T-helper 22 cell (primary cell): ENCODE measurements at places on chromosomes 3 and 15.

DNA sequence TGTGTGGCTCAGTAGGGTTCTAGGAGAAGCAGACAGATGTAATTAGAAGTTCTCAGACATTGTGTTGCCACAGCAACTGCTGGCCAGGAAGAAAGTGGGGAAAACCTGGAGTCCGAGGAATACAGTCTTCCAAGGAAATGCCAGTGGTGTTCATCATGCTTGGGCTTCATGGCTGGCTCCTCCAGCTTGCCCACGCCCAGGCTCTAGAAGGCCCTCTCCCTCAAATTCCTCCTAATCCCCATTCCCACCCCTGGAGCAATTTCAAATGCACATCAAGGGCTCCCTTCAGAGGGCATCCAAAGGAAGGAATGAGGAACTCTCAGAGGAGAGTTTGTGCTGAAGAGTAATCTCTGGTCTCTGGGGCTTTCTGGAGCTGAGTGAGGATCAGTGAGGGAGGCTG, 21.9 kb downstream of the FSTL1 start:
- no peak for DNase-seq

- no peak for DNase-seq
These were observed 55.1 kb downstream of the WDR76 start for GRCh38 chr15:43881944-43882343.

- DNase-seq = no peak
These were observed 29.6 kb downstream of the CALML4 start for GRCh38 chr15:68175526-68175925.

DNA sequence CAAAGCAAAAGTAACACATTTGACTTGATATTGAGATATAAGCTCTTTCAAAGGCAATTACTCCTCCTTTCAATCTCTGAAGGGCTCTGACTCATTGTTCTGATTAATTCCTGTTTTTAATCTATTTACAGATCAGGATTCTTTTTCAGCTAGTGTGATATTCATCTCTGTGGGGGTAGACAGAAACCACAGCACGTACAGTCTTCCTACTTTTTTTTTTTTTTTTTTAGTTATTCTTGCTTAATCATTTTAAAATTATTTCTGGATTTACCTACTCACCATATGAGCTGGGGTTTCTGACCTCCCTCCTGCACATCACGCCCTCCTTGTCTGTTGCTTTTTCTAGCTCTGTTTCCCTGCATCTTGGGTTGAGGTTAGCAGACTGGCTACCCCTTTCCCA, 1.4 kb downstream of the CNTN3 start:
- DNase-seq = no peak

DNA sequence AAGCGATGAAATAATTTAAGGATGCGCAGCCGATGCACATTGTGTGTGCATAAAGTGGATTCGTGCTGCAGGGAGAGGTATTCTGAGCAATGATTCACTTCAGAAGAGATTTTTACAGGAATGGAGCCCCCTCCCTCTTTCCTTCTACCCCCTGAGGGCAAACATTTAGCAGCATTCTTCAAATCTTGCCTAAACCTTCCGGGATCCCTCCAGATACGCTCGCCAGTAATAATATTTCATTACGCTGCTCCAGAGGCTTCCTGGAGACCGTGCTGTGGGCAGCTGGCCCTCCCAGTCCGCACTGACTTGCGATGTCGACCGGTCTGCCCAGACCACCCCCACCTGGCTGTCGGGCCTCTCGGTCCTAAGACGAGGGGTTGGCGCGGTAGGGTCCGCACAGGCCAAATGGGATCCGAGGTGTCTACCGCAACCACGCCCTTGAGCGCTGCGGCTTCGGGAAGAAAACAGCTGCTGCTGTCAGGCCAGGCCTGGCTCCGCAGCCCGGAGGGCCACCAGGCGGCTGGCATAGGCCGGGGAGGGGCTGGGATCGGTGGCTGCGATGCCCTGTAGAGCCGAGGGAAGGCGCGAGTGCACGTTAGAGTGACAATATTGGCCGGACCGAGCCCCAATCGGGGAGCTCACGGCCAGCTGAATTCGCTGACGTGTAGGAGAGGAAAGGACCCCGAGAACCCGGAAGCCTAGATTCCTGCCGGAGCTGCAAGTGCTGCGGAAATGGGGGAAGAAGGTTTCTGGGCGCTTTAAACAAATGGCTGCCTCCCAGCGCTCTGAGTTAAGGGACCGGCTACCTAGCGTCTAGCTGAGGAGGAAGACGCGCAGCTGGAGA, 14.3 kb downstream of the ZIC4 start:
- DNase-seq = no peak

- no peak for DNase-seq
These were observed 22.0 kb upstream of the ATP13A3 start for GRCh38 chr3:194508491-194509453.

DNA sequence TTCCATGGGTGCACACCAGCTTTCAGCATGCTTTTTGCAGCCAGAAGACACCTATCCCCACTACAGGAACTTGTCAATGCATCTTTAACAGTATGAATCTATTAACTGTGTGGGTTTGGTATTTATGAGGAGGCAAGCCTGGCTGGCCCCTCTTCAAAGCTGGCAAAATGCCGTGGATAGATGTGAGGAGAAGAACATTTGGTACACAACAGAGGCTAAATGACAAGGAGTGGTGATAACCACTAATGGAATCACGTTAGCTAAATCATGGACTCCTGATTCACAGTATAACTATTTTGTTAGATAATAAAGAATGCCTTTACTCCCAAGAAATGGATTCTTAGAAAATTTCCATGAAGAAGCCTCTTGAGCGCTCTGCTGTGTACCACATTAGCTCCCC, 187.2 kb downstream of the CLSTN2 start:
- no peak for DNase-seq

DNA sequence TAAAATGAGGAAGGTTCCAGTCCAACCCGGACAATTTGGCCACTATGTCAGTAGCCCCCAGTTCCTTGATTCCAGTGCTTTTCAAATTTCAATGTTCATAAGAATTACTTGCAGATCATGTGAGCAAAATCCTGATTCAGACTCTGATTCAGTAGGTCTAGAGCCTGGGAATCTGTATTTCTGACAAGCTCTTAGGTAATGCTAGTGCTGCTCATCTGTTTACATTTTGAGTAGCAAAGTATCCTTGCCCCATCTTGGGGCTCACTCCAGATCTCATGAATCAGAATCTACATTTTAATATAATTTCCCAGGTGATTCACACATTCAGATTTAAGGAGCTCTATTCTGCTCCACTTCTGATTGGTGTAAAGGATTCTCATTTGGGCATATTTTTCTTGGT, 142.0 kb downstream of the NAALADL2 start:
- no peak for DNase-seq

GRCh38 chr3:124607163-124607562, 123.1 kb upstream of the UMPS start:
- DNase-seq = no peak

DNA sequence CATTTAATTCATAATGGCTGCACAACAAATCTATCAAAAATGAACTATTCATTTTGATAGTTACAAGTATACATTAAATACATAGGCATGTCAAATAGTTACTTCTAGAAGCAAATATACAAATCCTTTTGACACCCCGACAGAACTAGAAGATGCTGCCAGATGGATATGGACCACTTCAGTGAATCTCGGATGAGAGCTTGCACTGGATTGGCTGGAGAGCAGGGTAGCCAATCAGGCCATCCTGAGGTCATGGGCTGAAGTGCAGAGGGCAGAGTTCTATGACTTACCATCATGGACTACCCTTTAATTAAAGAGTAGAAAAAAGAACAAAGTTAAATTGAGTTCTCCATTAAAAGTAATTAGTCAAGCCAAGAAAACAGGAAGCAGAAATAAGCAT, 8.3 kb downstream of the CCNL1 start:
- no peak for DNase-seq

DNA sequence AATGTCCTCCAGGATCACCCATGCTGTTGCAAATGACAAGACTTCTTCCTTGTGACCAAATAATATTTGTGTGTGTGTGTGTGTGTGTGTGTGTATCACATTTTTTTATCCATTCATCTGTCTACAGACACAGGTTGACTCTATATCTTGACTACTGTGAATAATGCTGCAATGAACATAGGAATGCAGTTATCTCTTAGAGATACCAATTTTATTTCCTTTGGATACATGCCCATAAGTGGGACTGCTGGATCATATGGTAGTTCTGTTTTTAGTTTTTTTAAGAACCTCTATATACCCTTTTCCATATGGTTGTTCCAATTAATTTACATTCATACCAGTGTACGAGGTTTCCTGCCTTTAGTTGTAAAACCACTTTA, 41.7 kb downstream of the GPR176 start:
- DNase-seq = no peak

GRCh38 chr3:142962520-142963233, 797 bp downstream of the PAQR9 start:
- no peak for DNase-seq

DNA sequence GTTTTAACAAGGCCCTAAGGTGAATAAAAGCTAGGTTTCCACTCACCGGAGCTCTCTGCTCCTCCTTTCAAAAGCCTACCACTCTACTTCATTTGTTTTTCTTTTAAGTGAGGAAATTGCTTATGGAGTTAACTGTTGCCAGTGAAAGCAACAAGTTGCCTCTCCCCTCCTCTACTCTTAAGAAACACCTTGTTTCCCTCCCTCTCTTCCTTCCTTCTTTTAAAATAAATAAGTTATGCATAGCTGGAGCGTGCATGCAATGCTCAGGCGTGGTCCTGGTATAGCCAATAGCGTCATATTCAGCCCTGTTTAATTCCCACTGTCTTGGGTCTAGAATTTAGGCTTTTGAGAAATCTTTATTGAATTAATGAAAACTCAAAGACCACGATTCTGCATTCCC, 101.1 kb upstream of the IGF1R start:
- no peak for DNase-seq

DNA sequence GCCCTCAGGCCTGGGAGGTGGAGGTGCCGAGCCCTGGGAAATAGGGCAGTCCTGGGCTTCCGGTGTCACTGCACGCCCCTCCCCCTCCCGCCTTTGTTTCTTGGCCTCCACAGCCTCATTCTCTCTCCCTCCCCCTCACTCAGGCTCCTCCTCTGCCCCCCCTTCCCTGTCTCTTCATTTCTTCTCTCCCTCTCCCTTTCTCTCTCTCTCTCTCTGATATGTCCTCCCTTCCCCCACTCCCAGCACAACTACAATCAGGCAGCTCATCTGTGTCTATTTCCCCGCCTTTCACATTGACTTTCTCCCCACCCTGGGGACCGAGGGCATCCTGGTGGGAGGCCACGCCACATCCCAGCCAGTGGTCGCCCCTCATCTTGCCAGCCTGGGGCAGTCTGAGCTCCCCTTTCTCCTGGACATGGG, 40.2 kb downstream of the IDH2 start:
- DNase-seq = peak; percentile 12

GRCh38 chr15:20348291-20348899, 193.2 kb downstream of the GOLGA6L6 start:
- no peak for DNase-seq
